ENCODE measurements at places on chromosomes 12 and 14.
A peak's percentile ranks its signal among the peaks of the same experiment; 100 is the strongest.

GRCh38 chr12:65248656-65249633, 29.5 kb upstream of the MSRB3 start:
- no peak for DNase-seq

DNA sequence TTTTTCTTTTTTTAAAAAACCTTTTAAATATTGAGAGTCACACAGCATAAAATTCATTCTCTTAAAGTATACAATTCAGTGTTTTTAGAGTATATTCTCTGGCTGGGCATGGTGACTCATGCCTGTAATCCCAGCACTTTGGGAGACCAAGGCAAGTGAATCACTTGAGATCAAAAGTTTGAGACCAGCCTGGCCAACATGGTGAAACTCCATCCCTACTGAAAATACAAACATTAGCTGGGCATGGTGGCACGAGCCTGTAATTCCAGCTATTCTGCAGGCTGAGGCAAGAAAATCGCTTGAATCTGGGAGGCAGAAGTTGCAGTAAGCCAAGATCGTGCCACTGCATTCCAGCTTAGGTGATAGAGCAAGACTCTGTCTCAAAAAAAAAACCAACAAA, 68.4 kb upstream of the BCAT1 start:
- DNase-seq, result no peak

GRCh38 chr14:61524211-61524806, 171.0 kb upstream of the HIF1A start:
- DNase-seq, result no peak

DNA sequence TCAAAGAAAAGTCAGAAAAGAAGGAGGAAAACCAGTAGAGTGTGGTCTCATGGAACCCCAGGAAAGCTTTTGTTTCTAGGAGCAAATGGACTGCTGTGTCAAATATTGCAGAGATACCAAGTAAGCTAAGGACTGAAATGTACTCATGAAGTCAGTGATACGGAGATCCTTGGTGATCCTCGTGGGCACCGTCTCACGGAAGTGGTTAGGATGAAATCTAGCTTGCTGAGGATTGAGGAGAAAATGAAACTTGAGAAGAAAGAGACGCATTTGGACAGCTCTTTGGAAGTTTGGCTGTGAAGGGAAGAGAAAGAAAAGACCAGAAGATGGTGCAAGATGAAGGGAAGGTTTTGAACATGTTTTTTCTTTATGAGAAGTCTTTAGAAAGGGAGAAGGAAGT, 104.0 kb upstream of the CCND2 start:
- no peak for DNase-seq

GRCh38 chr12:21656905-21657325, 727 bp downstream of the LDHB start:
- peak; percentile 28 for DNase-seq

GRCh38 chr14:95286645-95287044, 33.1 kb downstream of the CLMN start:
- DNase-seq, result no peak

Data from activated T-helper 1 cell treated with anti-CD3 and anti-CD28 coated beads, Interleukin-12 subunit alpha, Interleukin-12 subunit beta, Interleukin-2, Interleukin-4 antibody, amounts not matched to agents 30 ng/mL and 10 ng/mL and 1 ng/mL, durations not matched to agents 14 hours and 24 hours and 36 hours (primary cell).